ENCODE measurements at places on chromosomes 7 and 10.

- DNase-seq, result no peak
Observed at GRCh38 chr7:115618676-115619075, 411.9 kb downstream of the TFEC start.

DNA sequence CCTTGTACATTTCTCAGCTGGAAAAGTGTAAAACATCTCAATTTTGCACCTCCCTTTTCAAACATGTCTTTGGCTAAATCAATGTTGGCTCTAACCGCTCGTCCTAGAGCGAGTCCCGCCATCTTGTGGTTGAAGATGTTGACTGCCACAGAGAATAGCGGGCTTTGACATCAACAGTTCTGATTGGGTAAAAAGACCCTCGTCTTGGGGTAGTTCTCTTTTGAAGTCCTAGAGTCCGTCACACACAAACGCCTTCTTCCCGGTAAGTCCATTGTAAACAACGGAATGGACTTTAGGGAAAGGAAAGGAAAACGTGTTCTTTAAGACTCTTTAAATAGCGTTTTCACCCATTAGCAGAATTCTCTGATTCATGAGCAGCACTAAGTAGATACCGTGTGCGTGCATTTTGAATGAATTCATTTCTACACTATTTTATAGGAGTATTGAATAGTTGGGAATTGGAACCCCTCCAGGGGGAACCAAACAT is 452 bp upstream of the RPP30 start:
- DNase-seq, result peak; percentile 18

DNA sequence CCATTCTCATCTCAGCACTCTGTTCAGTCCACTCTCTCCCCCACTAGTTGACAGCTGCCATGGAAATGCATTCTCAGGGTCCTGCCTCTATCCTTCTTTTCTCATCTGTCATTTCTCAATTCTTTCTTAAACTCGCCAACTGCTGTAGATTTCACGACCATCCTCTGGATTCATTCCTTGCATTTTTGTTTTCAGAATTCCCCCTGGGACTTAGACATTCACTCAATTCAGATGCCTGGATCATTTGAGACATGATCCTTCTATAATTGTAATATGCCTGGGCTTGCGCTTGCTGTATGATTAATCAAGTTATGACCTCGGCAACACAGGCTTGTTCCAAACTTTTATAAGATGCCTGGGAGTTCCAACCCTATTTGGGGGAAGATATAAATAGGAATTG is 104.5 kb downstream of the RAB11FIP2 start:
- DNase-seq, result no peak

DNA sequence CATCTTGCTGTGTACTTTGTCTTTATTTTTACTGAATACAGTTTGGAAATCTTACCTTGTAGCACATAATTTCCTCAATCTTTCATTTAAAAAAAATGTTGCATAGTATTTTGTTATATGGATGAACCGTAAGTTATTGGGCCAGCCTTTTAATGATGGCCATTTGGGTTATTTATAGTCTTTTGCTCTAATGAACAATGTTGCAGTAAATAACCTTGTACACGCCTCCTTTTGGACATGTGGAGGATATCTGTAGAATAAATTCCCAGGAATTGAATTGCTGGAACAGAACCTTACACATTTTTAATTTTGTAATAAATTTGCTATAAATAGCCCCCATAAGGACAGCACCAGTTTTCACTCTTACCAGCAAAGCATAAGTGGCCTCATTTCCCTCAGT is 12.7 kb upstream of the PRF1 start:
- no peak for DNase-seq

DNA sequence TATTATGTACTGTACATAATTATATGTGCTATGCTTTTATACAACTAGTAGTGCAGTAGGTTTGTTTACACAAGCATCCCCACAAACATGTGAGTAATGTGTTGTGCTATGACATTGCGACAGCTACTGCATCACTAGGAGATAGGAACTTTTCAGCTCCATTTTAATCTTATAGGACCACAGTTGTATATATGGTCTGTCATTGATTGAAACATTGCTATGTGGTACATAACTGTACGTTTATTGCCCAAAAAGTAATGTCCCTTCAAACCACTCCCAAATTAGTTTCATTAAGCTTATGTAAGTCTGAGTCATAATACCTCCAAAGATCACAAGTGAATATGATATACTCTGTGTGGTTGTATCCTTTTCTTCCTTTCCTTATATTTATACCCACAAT is 183.2 kb upstream of the POT1 start:
- no peak for DNase-seq

DNA sequence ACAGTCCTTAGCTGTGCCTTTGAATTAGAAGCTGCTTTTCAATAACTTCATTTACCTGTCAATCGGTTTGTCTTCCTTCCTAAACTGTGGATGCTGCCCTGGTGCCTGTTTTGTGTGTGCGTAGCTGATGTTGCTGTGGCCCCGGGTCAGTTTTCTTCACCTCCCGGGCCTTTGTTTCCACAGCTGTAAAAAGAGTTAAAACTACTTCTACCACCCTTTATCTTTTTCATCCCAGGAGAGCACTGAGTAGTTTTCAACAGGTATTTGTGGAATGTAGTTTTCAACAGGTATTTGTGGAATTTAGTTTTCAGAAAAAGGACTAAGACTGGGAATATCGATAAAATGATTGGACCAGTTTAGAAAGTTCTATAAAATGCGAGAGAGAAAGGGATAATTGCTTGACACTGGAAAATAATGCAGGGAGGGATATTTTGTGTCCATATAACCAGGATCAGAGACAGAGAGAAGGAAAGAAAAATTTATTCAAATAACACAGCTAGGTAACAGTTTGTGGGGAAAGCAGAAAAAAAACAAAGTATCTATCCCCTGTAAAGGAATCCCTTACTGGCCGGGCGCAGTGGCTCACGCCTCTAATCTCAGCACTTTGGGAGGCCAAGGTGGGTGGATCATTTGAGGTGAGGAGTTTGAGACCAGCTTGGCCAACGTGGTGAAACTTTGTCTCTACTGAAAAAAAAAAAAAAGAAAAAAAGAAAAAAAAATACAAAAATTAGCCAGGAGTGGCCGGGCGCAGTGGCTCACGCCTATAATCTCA is 15.9 kb upstream of the IGF2BP3 start:
- DNase-seq, result no peak

- no peak for DNase-seq
Observed at GRCh38 chr7:76286842-76287403, 15.6 kb upstream of the HSPB1 start.

GRCh38 chr10:78319371-78319770 is 285.7 kb downstream of the RPS24 start:
- DNase-seq, result no peak

DNA sequence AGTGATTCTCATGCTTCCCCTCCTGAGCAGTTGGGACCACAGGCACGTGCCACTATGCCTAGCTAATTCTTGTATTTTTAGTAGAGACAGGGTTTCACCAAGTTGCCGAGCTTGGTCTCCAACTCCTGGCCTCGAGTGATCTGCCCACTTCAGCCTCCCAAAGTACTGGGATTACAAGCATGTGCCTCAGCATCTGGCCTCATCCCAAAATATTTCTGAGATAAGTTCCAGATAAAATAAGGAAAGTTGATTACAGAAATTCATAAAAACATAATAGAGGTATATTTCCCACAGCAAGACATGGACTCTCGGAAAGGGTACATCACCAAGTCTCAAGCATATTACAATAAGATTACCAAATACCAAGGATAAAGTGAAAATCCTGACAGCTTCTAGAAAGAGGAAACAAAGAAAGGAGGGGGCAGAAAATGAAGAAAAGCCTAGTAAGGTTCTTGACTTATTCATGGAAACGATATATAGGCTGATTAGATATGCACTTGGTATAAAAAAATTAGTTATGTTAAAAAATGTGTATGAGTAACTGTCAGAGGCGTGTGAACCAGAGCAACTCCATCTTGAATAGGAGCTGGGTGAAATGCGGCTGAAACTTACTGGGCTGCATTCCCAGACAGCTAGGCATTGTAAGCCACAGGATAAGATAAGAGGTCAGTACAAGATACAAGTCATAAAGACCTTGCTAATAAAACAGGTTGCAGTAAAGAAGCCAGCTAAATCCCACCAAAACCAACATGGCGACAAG is 35.0 kb downstream of the IQUB start:
- no peak for DNase-seq

DNA sequence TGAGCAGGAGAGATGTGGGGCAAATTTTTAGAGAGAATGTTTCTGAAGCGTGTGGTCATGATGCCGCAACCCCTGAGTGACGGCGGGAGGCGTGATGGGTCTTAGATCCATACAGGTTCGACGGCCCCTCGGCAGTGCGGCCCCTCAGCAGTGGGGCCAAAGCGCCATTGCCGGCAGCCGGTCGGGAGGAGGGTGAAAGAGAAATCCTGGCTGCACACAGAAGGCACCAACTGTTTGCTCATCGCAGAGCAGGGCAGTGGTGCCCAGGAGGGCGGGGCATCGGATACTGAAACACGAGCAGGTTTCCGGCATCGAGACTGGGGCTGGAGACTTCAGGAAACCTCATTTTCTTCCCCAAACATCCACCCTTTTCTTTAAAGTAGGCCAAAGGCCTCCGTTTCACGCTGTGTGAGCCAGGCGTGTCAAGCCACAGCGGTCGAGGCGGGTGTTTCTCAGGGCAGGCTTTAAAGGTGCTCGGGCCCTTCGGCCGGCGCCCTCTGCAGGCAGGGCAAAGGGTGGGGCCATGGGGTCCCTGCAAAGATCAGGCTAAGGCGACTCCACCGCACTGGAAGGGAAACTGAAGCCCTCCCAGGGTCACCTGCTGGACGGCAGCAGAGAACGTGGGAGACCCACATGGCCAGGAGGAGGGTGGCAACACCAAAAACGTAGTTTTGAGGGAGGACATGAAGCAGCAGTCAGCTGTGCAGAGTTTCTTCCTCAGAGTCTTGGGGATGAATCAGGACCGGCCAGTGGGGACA is 42.0 kb upstream of the PPP2R2D start:
- DNase-seq, result peak; percentile 65

GRCh38 chr10:86226781-86227201 is 139.8 kb downstream of the GRID1 start:
- no peak for DNase-seq
